Stimulated activated CD4-positive, alpha-beta T cell treated with anti-CD3 and anti-CD28 coated beads, Interleukin-1b, Interleukin-23, amount 100 ng/mL, for 1 hour (primary cell): ENCODE measurements at places on chromosomes 16 and 17.

DNA sequence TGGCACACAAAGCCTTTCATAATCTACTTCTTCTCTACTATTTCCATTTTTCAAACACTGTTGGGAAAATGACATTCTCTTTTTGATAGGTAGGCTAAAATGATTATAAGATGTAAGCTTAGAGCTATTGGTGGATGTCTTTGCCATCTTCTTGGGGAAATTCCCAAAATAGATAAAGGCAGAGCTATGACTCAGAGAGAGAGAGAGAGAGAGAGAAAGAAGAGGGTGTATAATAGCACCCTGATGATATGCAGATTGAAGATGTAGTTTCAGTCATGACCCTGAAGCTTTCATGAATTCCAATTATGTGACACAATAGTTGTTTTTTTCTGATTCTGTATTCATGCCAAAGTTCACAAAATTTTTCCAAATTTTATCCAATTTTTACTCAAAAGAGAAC, 529.1 kb downstream of the HS3ST4 start:
- DNase-seq: no peak

DNA sequence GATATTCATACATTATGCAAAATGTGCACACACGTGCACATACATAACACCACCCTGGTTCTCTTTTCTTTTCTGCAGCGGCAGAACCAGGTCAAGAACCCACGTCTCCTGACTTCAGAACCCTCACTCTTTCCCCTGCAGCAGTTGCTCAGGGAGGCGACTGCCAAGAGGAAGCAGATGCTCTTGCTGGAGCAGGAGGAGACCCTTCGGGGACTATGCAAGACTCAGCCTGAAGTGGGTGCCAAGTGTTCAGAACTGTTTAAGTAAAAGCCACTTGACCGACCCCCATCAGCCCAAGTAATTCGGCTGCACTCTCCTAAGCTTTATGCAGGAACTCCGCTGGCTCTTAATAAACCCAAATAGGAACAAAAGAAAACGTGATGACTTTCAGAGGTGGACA, 193.8 kb downstream of the SLC39A11 start:
- no peak for DNase-seq

DNA sequence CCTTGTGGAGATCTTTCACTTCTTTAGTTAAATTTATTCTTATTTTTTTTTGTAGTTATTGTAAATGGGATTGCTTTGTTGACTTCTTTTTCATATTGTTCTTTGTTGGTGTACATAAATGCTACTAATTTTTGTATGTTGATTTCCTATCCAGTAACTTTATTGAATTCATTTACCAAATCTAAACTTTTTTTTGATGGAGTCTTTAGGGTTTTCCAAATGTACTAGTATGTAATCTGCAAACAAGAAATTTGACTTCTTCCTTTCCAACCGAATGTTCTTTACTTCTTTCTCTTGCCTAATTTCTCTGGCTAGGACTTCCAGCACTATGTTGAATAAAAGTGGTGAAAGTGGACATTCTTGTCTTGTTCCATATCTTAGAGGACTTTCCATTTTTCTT, 41.8 kb upstream of the NACA2 start:
- no peak for DNase-seq

DNA sequence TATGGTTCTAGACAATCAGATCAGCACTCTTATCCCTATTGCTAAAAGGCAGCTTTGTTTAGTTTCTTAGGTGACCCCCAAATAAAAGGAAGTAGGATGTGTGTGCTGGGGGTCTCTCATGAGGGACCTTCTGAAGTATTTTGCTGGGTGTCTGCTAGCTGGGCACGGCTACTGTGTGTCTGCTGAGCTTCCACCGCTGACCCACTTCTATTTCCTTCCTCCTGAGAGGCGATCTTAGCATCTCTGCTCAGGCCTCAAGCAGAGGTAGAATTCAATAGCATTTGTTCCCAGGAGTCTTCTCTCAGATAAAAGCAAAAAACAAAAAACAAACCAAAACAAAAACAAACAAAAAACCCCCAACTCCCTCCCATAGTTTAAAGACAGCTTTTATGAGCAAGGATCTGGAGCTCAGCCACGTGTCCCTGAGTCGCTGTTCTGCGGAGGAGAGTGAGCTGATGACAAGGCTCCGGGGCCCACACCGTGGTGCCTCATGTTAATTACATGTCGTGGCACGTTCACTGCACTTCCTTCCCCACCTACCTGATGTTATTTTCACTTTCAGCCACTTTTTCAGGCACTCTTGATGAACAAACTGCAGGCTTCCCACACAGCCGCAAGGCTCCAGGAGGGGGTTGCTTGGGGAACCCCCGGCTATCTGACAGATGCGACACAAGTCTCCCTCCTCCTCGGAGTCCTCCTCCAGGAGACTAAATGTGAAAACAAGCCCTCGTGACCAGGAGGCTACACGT, 83.5 kb downstream of the MARCHF10 start:
- peak; percentile 62 for DNase-seq

- no peak for DNase-seq
Observed at GRCh38 chr17:17978481-17979424, 6.1 kb downstream of the DRC3 start.

GRCh38 chr17:45286286-45286685, 24.4 kb upstream of the SPATA32 start:
- DNase-seq: no peak

DNA sequence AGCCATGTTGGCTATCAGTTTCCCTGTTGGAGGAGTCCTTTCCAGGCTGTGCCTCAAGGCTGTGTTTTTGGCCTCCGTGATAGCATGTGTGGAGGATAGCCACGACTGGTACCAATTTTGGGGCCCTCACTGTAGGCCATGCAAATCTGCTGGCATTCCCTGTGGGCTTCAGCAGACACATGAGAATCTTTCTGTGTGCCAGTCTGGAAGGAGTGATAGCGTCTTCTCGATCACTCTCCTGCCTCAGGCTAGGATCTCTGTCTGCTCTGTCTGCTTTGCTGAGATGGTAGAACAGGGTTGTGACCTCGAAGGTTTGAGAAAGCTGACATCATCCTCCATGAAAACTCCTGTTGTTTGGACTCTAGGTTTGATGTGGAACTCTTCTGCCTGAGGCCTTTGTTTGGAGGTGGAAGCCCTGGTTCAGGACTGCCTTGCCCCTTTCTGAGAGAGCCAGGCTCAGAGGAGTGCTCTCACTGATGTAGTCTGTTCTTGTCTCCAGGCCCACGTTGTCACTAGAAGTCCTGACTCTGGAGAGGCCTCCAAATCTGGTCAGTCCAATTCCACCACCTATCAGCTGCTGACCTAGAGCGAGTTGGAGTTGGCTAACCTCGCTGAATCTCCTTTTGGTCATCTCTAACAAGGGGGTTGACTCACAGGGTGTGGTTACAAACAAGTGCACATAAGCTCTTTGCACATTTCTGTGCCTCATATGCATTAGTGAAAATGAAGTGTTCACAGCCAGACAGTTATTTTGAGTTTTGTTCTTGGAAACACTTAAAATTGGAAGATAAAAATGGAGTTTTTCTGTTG, 12.1 kb upstream of the EDC4 start:
- no peak for DNase-seq

GRCh38 chr17:55233840-55234239, 30.9 kb upstream of the HLF start:
- no peak for DNase-seq

DNA sequence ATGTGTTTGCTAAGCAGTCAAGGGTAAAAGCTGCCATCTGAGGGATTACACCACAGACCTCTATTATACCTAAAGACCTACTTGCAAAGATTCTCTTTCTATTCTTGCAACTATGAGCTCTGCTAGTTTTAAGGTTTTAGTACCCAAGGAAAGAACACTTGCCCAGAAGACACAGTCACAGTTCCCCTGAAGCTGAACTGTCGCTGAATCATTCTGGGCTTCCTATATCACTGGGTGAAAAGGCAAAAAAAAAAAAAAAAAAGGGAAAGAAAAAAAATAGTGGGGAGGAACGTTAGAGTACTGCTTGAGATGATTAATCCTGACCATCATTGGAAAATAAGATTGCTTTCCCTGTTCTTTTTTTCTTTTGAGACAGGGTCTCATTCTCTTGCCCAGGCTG, 37.9 kb downstream of the LYRM1 start:
- DNase-seq: no peak

DNA sequence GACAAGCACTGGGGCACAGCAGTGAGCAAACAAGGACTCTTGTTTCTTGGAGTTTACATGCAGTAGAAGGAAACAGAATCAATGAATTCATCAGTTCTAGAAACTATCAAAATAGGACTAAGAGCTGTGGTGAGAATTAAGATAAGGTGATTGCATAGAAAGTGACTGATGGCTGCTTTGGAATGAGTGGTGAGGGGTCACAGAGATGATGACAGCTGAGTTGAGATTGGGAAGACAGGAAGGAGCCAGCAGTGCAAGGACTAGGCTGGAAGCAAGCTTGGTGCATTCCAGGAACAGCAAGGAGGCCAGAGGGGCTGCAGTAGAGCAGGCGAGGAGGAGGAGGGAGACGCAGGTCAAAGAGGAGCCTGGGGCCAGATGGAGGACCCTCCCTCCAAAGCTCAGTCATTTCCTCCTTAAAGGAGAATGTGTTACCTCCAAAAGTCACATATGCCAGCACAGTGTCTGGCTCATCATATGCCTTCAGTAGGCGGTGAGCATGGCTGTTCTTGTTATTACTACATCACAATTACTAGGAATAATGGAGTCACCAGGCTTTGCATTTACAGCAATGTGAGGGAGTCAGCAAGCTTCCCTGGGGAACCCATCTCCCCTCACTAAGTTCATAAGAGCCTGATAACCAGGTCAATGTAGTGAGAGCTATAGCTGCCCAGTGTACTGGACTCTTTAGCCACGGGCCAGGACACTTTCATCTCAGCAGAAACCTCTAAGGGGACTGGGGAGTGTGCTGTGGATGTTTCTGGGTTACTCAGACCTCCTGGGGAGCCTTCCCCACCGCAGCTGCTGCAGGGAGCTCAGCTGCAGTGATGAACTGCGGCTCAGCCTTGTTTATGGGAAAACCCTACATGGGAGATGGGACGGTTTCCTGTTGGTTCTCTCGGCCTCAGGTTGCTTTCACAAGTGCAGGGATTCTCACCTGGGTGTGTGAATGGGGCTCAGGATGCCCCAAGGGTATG, 157.2 kb downstream of the SEC14L1 start:
- DNase-seq: no peak

DNA sequence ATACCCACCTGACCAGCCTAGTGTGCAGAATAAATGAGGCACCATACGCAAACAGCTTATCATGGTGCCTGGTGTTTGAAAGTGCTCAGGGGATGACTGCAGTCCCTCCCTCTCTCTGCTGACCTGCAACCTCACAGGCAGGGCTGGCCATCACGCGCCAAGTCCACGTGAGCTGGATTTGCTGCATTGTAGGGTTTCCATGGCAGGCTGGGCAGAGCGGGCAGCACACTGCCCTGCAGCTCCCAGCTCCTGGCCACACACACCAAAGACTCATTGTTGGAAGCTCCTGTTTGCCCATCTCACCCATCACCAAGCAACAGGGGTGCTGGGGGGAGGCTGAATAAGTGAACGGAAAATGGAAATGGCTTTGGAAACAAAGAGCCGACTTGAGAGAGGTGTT, 81.8 kb downstream of the IRX3 start:
- DNase-seq: no peak

- DNase-seq: no peak
Observed at GRCh38 chr17:81694810-81695209, 8.4 kb upstream of the MRPL12 start.

DNA sequence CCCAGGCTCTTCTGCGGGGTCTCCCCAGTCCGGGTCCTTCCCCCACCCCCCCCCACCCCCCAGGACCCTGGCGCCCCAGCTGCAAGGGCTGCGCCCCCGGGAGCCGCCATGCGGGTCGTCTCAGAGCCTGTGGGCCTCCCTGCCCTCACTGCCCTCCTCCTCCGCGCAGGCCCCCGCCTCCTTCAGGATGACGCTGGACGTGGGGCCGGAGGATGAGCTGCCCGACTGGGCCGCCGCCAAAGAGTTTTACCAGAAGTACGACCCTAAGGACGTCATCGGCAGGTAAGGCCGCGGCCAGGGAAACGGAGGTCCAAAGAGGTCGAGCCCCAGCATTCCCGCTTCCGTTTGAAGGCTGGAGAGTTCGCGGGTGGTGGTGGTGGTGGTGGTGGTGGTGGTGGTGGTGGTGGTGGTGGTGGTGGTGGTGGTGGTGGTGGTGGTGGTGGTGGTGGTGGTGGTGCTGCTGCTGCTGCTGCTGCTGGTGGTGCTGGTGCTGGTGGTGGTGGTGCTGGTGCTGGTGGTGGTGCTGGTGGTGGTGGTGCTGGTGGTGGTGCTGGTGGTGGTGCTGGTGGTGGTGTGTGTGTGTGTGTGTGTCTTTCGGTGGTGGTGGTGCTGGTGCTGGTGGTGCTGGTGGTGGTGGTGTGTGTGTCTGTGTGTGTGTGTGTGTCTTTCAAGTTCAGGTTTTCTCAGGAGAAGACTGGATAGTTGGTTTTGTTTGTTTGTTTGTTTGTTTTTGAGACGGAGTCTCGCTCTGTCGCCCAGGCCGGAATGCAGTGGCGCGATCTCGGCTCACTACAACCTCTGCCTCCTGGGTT, 615 bp downstream of the PHKG2 start:
- DNase-seq: no peak

DNA sequence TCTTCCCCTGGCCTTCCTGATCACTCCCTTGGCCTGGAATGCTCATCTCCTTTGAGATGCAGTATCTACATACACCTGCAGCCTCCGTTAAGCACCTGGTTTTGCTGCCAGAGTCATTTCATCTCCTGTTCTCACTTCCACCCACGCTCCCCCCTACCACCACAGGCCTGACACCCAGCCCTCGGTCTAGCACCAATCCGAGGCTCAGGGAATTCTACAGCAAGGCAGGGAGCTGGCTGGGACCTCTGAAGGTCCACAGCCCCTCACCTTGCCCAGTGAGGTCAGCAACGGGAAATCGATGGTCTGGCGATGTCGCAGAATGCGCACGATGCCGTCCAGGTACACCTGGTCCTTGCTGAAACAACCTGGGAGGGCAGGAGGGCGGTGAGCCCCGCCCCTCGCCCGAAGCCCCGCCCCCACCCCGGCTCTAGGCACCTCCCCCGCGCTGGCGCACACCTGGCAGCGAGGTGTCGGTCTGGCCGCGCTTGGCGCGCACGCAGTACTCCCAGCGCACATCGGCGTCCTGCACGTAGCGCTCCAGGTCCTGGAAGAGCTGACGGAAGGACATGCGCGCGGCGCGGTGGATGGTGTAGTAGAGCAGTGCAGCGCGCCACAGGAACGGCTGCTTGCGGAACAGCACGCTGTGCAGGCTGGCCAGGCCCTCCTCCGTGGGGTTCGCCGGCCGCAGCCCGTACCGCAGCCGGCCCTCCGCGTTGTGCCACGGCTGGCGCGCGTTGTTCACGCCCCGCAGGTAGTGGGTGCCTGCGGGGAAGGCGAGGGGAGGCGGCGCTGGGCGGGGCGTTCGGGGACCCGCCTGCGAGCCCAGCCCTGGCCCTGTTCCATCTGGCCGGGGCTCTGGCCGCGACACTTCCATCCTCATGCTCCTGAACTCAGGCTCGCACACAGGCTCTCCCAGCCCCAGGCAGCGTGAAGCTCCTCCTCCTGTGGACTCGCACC, 5.7 kb downstream of the MATCAP1 start:
- DNase-seq: no peak

DNA sequence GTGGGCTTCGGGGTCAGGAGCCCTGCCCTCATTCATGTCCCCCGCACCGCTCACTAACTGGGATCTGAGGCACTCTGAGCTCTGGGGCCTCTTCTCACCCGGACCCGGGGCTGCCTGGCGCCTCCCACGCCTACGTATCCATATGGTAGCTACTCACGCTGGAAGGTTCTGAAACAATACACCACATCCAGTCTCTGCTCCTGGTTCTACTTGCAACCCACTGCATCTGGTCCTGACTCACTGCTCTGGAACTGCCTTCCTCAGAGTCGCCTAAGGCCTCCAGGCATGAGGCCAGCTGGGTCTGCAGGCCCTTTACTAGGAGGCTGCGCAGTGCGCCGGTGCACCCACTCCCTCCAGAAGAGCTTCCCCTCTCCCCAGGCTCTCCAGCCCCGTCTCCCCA, 18.1 kb downstream of the USP36 start:
- no peak for DNase-seq

- DNase-seq: no peak
Observed at GRCh38 chr17:55351226-55351625, 70.4 kb downstream of the MMD start.
